IMR-90 (cell line): ENCODE measurements at places on chromosomes 13 and 19. TPM values are rescaled to one million over a fixed set of nuclear protein-coding genes. Genes with fewer than 3 reads are reported as not detected.

DNA sequence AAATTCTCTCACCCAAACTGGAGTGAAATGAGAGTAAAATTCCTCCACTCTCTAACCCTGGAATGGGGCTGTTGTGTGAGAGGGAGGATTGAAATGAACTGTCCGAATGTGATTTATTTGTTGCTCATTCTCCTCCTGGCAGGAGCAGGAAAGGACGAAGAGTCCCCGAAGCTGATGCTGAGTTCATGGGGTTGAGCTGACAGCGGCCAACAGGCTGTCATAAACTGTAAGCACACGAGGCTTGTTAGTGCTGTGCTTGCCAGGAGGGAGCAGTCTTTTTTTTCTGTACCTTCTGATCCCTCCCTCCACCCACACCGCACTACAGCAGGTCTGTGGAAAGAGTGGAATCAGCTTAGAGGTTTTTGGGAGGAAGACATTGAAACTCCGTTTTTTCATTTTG is 33.1 kb upstream of the ZNF331 start:
- no peak for DNase-seq

DNA sequence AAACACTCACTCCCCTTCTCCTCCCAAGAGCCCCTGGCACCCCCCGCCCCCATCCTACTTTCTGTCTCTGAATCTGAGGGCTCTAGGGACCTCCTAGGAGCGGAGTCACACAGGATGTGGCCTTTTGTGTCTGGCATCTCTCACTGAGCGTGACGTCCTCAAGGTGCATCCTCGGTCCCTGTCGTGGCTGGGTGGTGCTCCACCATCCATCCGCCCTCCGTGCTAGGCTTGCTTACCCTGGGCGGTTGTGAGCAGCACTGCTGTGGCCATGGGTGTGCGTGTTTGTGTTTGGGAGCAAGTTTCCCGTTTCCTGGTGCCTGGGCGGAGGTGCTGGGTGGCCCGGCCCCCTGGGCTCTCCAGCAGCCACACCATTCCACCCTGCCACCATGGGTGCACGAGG is 12.2 kb downstream of the PLEKHJ1 start:
- DNase-seq, result no peak

Gene HCN2
- 0.56 and 0.72 TPM in 2 replicates for total RNA-seq

DNA sequence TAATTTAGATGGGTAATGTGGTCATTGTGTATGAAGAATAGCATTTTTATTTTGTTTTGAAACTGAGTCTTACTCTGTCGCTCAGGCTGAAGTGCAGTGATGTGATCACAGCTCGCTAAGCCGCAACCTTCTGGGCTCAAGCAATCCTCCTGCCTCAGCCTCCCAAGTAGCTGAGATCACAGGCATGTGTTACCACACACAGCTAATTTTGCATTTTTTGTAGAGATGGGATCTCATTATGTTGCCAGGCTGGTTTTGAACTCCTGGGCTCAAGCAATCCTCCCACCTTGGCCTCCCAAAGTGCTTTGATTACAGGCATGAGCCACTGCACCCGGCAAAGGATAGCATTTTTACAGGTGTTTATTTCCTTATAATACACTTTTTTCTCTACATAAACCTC is 36.6 kb downstream of the SERTM1 start:
- DNase-seq, result no peak
